ENCODE measurements at places on chromosomes 2 and 18.

DNA sequence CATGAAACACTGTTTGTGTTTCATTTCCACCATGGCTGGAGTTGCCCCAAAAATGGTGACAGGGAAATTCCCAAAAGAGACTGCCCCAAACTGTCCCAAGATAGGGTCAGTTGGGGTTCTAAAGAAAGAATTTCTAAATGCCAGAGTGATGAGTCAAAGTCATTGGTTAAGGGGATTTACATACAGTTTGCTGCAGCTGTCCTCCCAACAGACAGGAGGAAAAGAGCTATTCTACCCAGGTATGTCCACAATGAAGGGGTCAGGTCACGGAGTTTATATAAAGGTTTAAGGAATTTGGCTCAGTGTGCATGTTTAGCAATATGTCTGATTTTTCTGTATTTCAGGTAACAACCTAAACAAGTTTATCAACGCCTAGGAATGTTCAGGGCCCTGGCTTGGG is 344.1 kb downstream of the TDRD15 start:
- DNase-seq: no peak

DNA sequence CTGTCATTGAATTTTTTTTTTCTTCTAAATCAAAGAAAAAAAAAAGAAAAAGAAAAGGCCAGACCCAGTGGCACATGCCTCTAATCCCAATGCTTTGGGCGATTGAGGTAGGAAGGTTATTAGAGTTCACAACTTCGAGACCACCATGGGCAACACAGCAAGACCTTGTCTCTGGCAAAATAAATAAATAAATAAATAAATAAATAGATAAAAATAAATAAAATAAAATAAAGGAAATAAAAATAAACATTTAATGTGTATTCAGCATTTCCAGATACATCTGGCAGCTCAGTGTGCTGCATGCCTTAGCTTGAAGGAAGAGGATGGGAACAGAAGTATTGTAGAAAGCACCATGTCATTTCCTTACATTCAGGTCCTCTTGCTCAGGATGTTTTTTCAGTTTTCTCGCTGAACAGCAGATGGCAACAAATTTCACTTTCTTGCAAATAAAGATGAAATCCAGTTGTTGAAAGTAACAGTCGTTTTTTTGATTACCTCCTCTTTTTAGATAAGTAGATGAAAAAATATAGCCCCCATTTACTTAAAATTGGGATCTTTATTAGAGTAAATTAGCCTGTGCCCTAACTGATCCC is 25.7 kb upstream of the FAM178B start:
- peak; percentile 74 for DNase-seq

DNA sequence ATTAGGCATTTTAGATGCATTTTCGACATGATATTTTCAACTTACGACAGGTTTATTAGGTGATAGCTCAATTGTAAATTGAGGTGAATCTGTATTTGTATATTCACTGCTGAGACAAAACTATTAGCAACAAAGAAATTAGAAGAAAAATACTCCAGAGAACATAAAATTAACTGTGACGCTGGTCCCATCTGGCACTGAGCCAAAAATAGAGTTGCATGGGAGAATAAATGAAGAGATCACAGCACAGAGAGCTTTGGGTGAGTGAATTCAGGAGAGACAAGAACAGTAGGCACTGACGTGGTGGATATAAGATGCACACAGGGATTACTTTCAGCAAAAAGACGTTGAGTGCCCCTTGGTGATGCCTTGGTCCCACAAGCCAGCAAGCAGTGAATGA is 306.2 kb upstream of the RAB6C start:
- no peak for DNase-seq

DNA sequence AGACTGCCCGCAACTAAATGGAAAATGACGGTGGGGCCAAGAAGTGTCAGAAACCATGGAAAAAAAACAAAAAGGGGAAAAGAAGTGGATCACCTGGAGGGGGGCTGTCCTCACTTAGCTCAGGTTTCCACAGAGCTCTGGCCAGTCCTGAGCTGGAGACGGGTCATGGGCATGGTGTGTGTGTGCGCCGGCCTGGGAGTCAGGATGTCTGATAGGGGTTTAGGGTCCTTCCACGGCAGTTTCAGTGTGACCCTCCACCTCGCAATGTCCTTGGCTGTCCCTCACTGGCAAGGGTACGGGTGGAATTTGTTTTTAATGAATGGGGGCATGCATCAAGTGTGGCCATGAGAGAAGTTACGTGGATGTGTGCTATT is 133.2 kb upstream of the MEIS1 start:
- no peak for DNase-seq

DNA sequence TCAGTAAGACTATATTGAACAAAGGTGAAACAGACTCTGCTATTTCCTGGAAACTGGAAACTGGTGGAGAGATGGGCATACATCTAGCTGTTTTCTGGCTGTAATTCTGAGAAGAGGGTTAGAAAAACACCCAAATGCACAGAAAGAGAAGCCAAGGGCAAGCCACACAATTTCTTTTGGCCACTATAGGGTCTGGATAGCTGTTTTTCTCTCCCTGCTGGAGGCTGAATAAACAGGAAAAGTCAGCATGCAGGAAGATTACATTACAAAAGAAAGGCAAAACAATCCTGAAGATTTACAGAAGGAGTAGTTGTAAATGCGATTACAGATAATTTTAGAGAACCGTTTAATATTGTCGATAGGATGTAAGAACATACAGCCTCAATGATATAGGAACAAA is 186.2 kb upstream of the REG3G start:
- no peak for DNase-seq

DNA sequence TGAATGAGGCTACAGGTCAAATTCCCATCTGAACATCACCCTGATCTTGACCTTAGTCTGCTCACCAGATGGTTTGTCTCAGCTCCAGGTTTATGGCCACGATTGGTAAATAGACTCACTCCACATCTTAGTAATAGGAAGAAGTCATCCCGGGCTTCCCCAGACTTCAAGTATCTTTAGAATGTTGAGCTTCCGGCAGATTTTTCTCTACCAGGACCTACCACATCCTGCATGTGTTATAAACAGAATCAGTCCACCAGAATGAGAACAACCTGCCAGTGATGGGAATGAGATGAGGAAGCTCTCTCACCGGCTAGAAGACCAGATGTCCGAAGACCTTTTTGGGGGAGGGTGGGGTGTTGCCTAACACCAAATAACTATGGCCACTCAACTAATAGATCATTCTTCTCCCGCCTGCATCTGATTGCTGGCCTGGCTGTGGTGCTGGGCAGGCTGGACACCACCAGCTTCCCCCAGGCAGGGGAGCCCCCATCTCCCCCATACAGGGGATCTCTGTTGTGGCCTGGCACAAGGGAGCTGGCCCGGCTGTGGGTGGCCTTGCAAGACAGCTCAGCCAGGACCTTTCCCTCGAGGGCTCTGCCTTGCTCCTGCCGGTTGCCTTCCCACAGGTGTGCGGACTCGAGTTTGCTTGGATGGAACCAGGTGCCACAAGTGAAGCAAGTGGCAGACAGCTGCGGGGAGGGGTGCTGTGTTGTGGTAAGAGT is 88.5 kb downstream of the SH3RF3 start:
- peak; percentile 73 for DNase-seq

DNA sequence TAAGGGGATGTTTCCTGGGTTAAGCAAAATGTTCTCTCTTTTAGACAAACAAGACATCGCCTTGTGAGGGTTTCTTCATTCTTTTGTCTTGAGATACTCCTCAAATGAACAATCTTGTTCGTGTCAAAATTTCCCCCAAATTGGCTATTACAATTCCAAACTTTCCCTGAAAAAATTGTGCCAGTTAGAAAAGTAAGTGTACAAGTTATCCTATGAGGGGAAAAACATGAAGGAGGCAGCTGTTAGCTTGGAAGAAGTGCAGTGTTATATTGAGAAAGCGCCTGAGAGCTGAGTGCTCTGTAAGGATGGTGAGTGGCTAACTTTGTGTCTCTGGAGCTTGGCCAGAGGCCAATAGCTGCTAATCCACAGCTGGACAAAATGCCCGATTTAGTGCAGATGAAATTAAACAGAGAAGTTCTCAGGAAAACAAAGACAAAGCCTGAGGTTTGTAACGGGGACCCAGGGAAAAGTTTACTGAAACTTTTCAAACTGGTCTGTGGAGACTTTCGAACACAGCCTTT is 14.1 kb upstream of the PLEKHH2 start:
- DNase-seq: no peak
